Peyer's patch (tissue), 4 donors: ENCODE measurements at places on chromosomes 4 and X.

DNA sequence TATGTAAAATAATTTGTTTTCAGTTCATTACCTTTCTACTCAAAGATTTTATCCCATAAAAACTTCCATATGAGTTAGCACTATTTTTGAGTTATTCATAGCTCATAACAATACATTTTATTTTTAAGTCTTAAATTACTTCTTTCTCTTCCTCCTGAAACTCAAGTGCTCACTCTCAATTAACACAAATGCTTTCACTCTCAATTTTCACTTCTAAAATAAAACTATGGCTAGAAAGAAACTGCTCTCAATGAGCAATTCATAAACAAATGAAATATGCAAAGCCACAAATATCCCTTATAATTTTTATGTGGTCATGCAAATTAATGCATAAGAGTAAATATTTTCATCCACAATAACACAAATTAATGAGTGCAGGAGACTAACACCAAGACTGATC is 38.8 kb downstream of the MAML3 start:
- no peak for DNase-seq

GRCh38 chr4:7366180-7366945 is 68.4 kb downstream of the PSAPL1 start:
- DNase-seq: no peak

- no peak for DNase-seq
Observed at GRCh38 chr4:139599076-139599475, 43.1 kb upstream of the SETD7 start.

DNA sequence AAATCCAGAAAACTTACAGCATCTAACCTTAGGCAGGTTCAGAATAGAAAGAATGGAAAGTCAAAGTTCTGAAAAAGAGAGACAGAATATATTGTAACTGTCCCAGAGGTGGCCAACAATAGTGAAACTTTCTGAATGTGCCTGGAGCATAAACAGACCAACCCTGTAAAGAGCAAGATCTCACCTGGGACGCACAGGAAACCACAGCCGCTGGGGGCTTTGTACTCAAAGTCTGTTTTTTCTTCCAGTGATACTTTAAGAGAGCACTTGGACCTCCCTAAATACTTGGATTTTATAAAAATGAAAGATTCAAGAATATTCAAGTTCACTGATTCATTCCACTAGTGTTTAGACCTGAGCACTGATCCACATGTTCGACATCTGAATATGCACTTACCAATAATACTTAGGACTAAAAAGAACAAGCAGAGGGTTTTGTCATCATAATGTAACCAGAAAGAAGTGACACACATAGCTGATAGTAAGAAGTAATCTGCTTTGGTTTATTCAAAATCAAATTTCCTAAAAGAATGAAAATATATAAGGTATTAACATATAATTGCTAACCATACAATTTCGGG is 35.3 kb downstream of the ARAP2 start:
- peak; percentile 78 for DNase-seq

GRCh38 chr4:88158489-88159228 is at the start of gene ABCG2:
TSS of gene ABCG2 (minus strand) at chr4:88158639. CDS start at chr4:88139995, 18,644 bp downstream.
- peak; percentile 82 for DNase-seq

- peak; percentile 17 for DNase-seq
Observed at GRCh38 chrX:21373637-21374162, 518 bp upstream of the CNKSR2 start.
